Activated CD8-positive, alpha-beta T cell treated with anti-CD3 and anti-CD28 coated beads for 36 hours (primary cell): ENCODE measurements at places on chromosomes 3 and 15.

GRCh38 chr15:91021516-91022074, 799 bp downstream of the VPS33B start:
- DNase-seq, result no peak

DNA sequence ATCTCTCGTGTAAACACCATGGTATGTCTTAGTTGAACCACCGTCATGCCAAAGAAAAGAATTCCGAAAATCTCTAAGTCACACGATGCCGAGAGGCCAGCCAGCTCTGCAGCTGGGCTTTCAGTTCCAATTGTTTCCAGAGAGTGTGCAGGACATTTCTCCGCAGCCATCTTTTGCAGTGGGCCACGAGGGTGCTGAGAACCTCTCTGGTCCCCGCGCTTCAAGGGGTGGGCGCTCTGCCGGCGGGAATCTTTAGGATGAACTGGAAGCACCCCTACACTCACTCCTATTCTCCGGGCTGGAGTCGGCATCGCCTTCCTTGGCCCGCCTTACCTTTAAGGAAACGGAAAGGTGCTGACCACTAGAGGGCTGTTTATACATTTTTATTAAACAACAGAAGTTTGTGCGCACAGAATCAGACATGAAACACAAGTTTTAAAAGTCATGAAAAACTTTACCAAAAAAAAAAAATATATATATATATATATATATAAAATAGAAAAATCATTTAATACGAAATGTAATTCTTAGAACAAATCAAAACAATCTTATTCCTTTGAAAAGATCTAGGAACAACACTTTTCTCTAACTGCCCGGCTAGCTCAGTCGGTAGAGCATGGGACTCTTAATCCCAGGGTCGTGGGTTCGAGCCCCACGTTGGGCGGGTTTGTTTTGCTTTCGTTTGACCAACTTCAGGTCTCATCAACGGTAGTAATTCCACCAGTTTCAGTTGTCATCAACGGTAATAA, 12.5 kb upstream of the MORF4L1 start:
- peak; percentile 91 for DNase-seq

DNA sequence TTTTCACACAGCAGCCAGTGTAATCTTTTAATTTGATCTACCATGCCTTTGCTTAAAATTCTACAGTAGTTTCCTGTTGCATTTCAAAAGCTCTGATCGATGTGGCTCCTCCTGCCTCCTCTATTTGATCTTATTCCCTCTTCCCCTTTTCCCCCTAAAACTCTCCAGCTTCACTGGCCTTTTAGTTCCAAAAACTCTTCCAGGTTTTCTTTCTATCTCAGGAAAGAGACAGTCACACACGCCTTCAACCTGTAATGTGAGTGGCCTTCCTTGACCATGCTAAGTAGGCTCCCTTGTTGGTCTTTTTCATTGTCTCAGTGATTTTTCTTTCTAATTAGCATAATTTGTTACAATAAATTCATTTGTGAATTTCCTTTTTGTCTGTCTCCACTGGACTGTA, 985 bp downstream of the TEX9 start:
- DNase-seq, result no peak

DNA sequence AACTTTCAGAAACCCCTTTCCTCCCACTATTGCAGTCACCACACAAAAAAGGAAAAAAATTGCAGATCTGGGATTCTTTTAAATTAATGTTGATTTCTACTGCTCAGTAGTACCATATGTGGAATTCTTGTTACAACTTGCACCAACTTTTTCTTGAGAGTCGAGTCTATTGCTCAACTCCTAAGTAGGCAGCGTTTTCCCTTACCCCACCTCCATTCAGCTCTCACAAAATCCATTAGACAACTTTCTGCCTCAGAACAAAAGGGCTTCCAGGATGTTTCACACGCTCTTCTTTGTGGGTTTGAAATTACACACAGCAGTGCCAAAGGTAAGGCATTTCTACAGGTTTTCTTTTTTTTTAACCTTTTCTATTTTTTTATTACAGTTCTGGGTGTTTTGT, 179.5 kb downstream of the ANXA2 start:
- no peak for DNase-seq

DNA sequence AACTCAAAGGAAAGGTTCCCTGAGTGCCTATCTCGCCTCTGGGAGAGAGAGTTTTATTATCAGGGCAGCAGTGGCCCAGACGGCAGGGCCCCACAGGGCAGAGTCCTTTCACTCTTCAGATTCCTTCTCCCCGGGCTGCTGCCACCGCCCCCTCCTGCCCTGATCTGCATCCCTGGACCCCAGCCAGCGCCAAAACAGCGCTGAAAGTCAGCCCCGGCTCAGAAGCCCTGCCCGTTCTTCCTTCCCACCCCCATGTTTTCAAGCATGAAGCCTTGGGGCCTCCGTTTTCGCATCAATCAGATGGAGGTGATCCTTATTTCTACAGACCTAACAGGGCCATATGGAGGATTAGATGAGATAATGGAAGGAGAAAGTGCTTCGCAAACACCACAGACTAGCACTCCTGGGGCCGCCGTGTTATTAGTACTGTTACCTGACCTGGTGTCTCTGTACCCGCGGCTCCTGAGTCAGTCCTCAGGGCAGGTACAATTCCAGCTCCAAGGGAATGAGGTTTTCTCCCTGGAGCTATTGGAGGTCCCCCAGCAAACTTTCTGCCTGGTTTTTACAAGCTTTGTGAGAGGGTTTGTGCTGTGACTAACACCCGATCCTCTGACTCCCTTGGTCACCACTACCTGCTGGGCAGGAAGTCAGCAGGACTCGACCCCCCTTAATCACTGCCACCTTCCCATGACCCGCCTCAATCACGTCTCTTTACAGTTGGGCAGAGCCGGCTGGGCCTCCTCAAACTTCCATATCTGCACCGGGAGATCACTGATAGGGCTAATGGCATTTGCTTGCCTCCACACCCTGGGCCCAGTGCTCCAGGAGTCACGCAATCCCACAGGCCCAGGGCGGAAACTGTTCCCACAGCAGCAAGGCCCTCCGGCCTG, 39.5 kb upstream of the TSEN2 start:
- DNase-seq, result no peak

- DNase-seq, result no peak
Measured at GRCh38 chr3:48558493-48559134, 2.0 kb upstream of the PFKFB4 start.

GRCh38 chr3:171811295-171811912, 1.1 kb upstream of the PLD1 start:
- DNase-seq, result no peak

DNA sequence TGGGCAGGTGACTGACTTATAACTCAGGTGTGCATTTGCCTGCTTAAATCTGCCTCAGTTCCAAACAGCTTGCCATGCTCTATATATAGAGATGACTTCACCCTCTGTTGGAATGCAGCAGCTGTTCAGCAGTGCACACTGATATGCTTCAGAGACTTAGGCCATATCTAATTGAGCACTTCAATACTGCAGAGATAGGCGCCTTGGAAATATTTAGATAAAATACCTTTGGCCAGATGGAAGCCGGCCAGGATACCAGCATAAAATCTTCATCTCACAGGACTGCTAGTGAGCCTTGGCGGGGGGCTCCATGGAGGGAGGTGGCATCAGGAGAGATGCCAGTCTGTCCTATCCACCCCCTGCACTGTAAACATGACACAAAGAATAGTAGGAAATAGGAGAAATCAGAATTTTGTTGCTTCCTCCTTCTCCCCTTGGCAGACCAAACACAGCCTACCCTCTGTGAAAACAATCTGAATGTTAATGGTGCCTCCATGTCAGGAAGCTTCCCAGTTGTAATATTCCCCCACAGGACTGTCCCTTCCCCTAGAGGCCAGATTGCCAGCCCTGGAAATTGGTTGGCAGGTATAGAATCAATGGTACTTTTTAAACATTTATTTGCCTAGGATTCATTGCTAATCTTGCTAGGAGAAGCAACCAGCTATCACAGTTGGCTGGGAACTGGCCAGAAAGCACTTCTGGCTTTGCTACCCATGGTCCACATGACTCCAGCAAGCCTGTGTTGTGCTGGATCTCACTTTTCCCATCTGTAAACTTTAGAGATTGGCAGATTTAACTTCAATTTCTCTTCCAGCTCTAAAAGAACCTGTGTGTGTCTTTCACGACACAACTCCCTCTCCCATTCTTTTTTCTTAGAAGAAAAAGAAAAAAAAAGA, 215.5 kb upstream of the KCNMB2 start:
- no peak for DNase-seq

DNA sequence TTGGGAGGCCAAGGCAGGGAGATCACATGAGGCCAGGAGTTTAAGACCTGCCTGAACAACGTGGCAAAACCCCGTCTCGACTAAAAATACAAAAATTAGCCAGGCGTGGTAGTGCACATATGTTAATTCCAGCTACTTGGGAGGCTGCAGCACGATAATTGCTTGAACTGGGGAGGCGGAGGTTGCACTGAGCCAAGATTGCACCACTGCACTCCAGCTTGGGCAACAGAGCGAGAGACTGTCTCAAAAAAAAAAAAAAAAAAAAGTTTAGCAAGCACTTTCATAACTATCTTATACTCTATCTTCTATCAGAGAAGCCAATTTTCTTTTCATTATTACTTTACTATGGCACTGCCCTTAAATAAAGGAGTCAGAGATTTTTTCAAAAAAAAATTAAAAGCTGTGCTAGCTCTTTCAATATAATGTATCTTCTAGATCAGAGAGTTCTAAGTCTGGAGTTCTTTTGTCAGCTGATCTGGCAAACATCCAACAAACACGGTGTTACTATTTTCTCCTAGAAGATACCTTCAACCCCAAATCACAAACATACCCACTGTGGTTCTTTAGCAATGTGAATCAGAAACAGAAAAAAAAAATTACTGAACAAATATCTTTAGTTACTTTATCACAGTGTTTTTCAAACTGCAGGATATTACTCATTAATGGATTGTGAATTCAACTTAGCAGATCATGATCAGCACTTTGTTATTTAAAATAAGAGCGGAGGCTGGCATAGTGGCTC, 3.0 kb downstream of the ZNF770 start:
- DNase-seq, result no peak

DNA sequence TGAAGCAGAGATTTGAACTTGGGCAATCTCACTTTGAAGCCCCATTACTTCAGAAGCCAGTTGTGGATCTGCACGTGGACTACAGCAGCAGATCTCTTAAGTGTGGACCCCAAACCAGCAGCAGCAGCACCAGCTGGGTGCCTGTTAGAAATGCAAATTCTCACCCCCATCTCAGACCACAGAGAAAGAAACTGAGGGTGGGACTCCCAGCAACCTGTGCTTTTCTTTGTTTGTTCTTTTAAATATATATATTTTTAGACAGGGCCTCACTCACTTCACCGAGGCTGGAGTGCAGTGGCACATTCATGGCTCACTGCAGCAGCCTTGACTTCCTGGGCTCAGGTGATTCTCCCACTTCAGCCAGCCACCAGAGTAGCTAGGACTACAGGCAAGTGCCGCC, 53.2 kb downstream of the SLTM start:
- DNase-seq, result no peak

- DNase-seq, result no peak
Measured at GRCh38 chr15:97168704-97169475, 791.6 kb upstream of the ARRDC4 start.

- DNase-seq, result no peak
Measured at GRCh38 chr15:57169643-57170042, 206.7 kb upstream of the CGNL1 start.

GRCh38 chr3:174023421-174023820, 625.9 kb downstream of the NLGN1 start:
- DNase-seq, result no peak

DNA sequence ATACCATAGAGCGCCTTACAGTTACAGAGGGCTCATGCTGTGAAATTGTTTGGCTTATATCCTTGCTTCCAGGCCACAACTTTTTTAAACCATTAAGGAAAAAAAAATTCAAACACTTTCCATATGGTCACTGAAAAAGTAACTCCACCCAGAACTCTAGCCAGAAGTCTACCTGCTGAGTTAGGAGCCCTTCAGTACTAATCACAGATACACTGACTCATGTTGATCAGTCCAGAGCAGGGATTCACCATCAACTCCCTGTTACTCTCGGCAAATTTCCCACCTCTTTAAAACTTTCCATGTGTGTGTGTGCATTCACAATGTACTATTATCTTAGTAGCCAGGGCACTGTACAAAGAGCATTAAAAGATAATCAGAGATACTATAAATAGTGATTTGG, 372.8 kb downstream of the MAGI1 start:
- DNase-seq, result no peak

GRCh38 chr3:32436816-32437189, 45.1 kb downstream of the CMTM7 start:
- no peak for DNase-seq

GRCh38 chr3:38015485-38015884, 14.0 kb downstream of the PLCD1 start:
- no peak for DNase-seq

DNA sequence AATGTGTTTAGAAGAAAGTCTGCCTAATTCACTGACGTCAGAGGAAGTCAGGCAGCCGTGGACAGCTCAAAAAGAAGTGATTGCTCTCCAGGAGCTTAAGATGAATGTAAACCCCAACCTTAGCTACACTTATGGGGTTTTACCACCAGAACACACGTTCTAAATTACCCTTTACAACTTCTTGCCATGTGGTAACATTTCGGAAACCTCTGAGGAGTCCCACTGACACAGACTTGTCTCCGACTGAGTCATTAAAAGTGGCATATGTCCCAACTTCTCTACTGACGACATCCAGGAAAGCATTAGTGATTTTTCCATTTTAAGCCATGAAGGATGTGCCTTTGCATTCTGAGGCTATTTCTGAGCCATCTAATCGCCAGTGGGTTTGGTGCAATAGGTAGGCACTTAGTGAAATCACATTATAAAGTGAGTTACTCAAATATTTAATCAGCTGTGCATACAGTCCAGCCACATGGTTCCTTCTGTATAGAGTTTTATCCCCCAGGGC, 32.4 kb downstream of the C2CD4A start:
- DNase-seq, result no peak

DNA sequence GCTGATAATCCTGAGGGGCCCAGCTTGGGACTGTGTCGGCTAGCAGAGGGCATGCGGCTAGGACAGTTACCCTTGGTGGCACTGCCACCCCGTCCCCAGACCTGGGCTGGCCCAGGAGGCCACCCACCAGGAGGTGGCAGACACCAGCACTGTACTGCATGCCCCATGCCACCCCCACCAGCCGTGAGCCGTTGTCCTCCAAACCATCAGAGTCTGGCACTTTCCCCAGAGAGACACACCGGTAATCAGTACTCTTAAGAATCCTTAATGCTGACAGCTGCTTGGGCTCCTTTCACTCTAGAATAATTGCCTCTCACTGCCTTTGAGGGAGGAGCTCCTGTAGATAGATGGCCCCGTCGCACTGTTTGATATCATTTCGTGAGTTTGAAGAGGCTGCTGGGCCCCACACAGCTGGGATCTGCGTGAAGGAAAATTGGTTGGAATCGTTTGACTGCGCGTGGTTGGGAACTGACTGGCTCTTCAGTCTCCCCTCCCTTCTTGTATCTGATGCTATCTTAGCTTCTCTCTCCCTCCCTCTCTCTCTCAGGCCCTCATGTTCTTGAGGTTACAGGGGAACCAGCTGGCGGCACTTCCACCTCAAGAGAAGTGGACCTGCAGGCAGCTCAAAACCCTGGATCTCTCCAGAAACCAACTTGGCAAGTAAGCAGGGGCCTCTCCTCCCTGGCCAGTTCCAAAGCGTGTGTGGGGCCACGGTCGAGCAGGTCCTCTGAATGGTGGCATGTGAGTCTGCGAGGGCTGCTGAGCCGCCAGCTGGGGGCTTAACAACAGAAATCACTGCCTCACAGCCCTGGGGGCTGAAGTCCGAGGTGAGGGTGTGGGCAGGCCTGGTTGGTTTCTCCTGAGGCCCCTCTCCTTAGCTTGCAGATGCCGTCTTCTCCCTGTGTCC, 94.9 kb downstream of the LRRK1 start:
- DNase-seq, result no peak

GRCh38 chr15:69606921-69607500, 154.4 kb downstream of the RPLP1 start:
- DNase-seq, result no peak
